ENCODE measurements at places on chromosomes 6 and 20.

DNA sequence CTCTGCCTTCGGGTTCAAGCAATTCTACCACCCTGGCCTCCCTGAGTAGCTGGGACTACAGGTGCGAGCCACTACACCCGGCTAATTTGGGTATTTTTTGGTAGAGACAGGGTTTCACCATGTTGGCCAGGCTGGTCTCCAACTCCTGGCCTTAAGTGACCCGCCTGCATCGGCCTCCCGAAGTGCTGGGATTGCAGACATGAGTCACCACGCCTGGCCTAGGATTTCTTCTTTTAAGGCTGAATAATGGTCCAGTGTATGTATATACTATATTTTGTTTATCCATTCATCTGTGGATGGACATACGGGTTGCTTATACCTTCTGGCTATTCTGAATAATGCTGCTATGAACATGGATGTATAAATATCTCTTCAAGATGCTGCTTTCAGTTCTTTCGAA lies 17.1 kb downstream of the RIOK1 start:
- no peak for DNase-seq

- no peak for DNase-seq
Observed at GRCh38 chr6:64955435-64955848, 751.6 kb downstream of the EYS start.

DNA sequence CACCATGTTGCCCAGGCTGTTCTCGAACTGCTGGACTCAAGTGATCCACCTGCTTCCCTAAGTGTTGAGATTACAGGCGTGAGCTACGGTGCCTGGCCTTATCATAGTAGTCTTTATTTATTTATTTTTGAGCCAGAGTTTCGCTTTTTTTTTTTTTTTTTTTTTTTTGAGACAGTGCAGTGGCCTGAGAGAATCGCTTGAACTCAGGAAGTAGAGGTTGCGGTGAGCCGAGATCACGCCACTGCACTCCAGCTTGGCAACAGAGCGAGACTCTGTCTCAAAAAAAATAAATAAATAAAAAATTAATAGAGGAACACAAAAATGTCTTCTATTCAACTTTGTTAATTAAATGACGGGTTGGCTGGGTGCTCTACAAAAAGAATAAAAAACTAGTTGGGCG lies 12.9 kb downstream of the MAPRE1 start:
- no peak for DNase-seq

DNA sequence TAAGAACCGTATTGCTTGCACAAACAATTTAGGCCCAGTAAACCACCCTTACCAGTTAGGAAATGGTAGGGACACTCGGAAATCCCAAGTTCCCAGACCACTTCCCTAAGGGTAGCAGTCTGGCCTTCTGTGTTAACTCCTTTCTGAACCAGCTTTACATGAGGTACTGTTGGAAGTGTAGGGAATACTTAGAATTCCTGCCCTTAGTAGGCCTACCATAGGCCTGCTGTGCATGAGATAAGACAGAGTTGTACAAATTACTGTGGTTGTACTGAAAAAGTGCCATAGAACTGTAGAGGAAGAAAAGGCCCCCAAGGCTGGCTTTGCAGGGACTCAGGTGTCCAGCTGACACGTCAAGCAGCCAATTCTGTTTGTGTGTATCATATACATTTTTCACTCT lies 11.1 kb downstream of the RPRD1B start:
- no peak for DNase-seq
